ENCODE measurements at places on chromosomes 3 and 15.

GRCh38 chr15:33083232-33084081 is 111.1 kb downstream of the FMN1 start:
- DNase-seq, result no peak

GRCh38 chr3:142857056-142857455 is 31.8 kb downstream of the PCOLCE2 start:
- no peak for DNase-seq

GRCh38 chr3:2268779-2269178 is 170.1 kb downstream of the CNTN4 start:
- DNase-seq, result no peak

DNA sequence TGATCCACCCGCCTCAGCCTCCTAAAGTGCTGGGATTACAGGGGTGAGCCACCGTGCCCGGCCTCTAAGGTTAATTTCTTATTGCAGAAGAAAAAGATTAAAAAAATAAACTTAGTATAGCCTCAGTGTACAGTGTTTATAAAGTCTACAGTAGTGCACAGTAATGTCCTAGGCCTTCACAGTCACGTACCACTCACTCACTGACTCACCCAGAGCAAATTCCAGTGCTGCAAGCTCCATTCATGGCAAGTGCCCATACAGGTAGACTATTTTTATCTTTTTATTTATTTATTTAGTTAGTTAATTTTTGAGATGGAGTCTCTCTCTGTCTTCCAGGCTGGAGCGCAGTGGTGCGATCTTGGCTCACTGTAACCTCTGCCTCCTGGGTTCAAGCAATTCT is 3.2 kb upstream of the FLNB start:
- no peak for DNase-seq

GRCh38 chr3:18840535-18841137 is 307.7 kb upstream of the KCNH8 start:
- DNase-seq, result no peak
